ENCODE measurements at places on chromosomes 4 and X. TPM values are rescaled to one million over a fixed set of nuclear protein-coding genes. Genes with fewer than 3 reads are reported as not detected.

The SFRP2 gene
- not detected for total RNA-seq

The SSX4 gene
- total RNA-seq: not detected

GRCh38 chr4:147060151-147060931 lies 114.7 kb upstream of the TTC29 start:
- peaks cover 3% of the 10 kb centered on the region for H3K27me3 ChIP-seq
- H3K4me3 ChIP-seq: no peak overlapping the region
- DNase-seq: no peak
- no peak overlapping the region for H3K27ac ChIP-seq

DNA sequence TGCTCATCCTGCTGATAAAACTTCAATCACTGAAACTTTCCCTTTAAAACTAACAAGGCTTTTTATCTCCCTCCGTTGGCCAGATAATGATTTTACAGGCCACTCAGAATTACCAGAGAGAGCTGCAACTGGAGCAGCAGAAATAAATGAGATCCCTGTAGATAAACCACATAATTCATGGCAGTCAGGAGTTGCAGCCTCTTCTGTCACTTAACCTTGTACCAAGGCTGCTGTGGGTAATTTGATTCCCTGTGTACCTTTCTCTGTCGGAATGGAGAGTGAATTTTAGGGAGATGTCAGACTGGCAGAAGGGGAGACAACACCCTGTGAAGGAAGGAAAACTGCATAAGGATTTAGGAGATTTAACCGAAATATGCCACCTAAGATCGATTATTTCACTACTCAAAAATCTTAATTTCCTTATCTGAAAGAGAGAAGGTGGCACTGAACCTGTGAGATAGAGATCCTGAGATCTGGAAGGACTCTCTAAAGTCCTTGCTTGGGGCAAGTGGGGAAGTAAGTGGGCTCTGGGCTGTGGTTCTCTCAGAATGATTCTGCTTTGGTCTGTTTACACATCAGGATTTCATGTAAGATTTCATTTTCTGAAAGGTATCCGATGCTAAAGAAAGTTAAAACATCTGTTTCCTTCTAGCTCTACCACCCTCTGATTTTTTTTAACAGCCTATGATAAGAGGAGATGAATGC lies 14.3 kb upstream of the TSPAN5 start:
- H3K4me1 ChIP-seq: peaks cover 14% of the 10 kb centered on the region
- peaks cover 4% of the 10 kb centered on the region for H3K36me3 ChIP-seq

GRCh38 chrX:7266288-7266687 lies 118.3 kb upstream of the PUDP start:
- no peak overlapping the region for H3K27ac ChIP-seq
- no peak for DNase-seq
- H3K4me1 ChIP-seq: no peaks in the 10 kb centered on the region

The GAGE12J gene
- not detected for total RNA-seq

DNA sequence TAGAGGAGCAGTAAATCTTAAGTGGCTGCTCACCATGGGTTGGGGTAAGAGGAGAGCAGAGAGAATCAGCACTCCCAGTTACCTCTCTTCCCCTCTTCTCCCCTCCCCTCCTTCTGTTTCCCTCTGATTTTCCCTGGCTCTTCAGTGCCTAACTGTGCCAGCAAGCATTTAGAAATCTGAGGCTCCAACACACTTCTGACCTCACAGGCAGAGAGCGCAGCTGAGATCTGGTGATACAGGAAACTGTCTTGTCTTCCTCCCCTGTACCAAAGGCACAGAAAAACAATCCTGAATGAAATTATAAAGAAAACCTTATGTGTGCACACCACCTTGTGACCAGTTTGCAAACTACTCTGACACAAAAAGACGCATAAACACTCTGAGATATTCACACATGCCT lies 82.4 kb upstream of the SMIM10 start:
- no peak overlapping the region for H3K4me3 ChIP-seq
- no peaks in the 10 kb centered on the region for H3K27me3 ChIP-seq
- H3K4me1 ChIP-seq: peaks cover 5% of the 10 kb centered on the region
- H3K36me3 ChIP-seq: peaks cover 4% of the 10 kb centered on the region
- H3K27ac ChIP-seq: peak overlapping the region; percentile 58

- H3K27ac ChIP-seq: no peak overlapping the region
- H3K36me3 ChIP-seq: no peaks in the 10 kb centered on the region
- no peak for DNase-seq
Observed at GRCh38 chr4:32172086-32172485, 1451.9 kb downstream of the PCDH7 start.

DNA sequence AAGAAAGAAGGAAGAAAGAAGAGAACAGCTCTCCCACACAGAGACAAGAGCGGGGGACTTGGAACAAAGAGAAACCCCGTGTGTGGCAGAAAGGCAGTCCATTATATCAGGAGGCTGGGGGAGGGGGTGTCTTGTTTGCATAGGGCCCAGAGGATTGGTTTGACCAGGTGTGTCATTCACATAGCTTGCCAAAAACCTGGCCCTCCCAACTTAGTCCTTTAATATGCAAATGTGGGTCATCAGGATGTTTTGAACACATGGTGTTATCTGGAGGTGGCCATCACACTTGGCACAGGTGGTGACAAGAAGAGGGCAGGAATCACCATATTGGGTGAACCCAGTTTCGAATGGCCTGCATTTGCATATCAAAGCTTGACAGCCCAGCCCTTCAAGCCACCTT lies 111.7 kb downstream of the LINC00632 start:
- no peak overlapping the region for H3K27ac ChIP-seq
- H3K4me3 ChIP-seq: no peak overlapping the region
- H3K4me1 ChIP-seq: no peaks in the 10 kb centered on the region
- no peaks in the 10 kb centered on the region for H3K27me3 ChIP-seq

The TMEM164 gene
- total RNA-seq: 15.9 TPM

- no peaks in the 10 kb centered on the region for H3K27me3 ChIP-seq
- no peak overlapping the region for H3K27ac ChIP-seq
- no peaks in the 10 kb centered on the region for H3K36me3 ChIP-seq
- no peak for DNase-seq
- H3K4me1 ChIP-seq: no peaks in the 10 kb centered on the region
- no peak overlapping the region for H3K4me3 ChIP-seq
Observed at GRCh38 chr4:94653984-94654609, 103.7 kb upstream of the BMPR1B start.

The H2AZ1 gene
- total RNA-seq: 607 TPM

The HEPH gene
- not detected for total RNA-seq

The CYP4V2 gene
- total RNA-seq: 10.3 TPM

GRCh38 chr4:102352781-102353180 lies 7.5 kb upstream of the SLC39A8 start:
- no peaks in the 10 kb centered on the region for H3K4me1 ChIP-seq
- H3K27me3 ChIP-seq: peaks cover 9% of the 10 kb centered on the region
- no peak overlapping the region for H3K27ac ChIP-seq
- no peak for DNase-seq
- H3K36me3 ChIP-seq: no peaks in the 10 kb centered on the region

DNA sequence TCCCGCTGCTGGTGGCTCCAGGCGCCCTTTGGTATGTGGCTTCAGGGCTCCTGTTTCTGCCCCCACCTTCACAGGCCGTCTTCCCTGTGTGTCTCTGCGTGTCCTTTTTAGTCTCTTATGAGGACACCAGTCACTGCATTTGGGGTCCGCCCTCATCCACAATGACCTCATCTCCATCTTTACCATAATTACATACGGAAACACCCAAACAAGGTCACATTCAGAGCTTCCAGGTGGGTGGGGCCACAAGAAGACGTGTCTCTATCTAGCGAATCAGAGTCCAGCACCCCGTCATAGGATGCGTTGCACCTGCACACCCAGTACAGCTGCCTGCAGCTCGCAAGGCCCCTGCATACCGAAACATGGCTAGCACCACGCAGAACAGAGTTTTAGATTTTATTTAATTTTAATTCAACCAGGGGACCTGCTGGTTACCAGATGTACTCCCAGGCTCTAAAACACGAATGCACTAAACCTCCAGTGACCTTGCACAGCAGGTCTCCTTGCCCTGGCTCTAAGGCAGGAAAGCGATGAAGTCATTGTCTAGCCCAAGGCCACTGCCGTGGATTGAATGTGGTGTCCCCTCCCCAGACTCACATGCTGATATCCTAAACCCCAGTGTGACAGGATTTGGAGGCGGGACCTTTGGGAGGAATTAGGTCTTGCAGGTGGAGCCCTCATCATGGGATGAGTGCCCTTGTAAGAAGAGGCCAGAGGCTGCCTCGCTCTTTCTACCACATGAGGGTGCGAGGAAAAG lies 30.3 kb downstream of the ABLIM2 start:
- H3K36me3 ChIP-seq: no peaks in the 10 kb centered on the region
- H3K27ac ChIP-seq: no peak overlapping the region
- no peaks in the 10 kb centered on the region for H3K27me3 ChIP-seq
- H3K4me1 ChIP-seq: no peaks in the 10 kb centered on the region
- DNase-seq: no peak
- H3K4me3 ChIP-seq: no peak overlapping the region

The CITED1 gene
- not detected for total RNA-seq

DNA sequence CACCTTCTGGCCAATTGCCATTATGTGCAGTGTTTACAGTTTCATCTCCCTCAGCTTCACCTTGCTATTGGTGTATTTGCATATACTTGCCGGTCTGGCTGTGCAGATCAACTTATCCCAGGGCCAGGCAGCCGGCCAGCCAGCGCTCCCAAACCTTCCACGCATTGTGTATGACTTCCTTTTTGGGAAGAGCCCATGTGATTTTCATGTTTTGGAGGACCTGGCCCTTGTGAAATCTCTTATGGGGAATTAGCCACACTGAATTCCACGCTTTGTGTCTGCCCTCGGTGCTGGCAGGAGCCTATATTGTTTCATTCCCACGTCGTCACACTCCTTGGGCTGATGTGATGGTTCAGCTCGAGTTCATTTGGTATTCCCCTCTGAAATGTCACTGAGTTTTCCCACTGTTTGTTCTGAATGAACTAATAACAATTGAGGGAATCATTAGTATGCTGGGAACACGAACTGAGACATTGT lies 6.0 kb upstream of the PDLIM3 start:
- H3K4me3 ChIP-seq: no peak overlapping the region
- no peak overlapping the region for H3K27ac ChIP-seq
- no peaks in the 10 kb centered on the region for H3K36me3 ChIP-seq
- no peak for DNase-seq
- no peaks in the 10 kb centered on the region for H3K4me1 ChIP-seq
- H3K27me3 ChIP-seq: peaks cover 28% of the 10 kb centered on the region

DNA sequence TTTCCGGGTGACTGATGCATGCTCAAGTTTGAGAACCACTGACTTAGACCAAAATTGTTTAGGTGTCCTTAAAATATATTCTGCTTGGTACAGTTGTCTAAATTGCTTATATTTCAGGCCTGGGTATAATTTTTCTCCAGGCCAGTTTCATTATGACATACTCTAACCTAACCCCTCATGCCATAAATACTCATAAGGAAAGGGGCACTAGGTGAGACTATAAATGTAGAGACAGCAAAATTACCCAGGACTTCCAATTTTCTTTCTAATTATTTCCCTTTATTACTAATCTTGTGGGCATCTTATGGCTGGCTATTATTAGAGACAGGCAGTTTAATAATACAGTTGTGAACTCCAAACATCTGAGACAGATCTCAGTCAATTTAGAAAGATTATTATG lies 150.2 kb downstream of the RRAGB start:
- peaks cover 16% of the 10 kb centered on the region for H3K4me1 ChIP-seq
- no peak overlapping the region for H3K27ac ChIP-seq
- no peaks in the 10 kb centered on the region for H3K36me3 ChIP-seq
- peaks cover 9% of the 10 kb centered on the region for H3K27me3 ChIP-seq
- no peak overlapping the region for H3K4me3 ChIP-seq

DNA sequence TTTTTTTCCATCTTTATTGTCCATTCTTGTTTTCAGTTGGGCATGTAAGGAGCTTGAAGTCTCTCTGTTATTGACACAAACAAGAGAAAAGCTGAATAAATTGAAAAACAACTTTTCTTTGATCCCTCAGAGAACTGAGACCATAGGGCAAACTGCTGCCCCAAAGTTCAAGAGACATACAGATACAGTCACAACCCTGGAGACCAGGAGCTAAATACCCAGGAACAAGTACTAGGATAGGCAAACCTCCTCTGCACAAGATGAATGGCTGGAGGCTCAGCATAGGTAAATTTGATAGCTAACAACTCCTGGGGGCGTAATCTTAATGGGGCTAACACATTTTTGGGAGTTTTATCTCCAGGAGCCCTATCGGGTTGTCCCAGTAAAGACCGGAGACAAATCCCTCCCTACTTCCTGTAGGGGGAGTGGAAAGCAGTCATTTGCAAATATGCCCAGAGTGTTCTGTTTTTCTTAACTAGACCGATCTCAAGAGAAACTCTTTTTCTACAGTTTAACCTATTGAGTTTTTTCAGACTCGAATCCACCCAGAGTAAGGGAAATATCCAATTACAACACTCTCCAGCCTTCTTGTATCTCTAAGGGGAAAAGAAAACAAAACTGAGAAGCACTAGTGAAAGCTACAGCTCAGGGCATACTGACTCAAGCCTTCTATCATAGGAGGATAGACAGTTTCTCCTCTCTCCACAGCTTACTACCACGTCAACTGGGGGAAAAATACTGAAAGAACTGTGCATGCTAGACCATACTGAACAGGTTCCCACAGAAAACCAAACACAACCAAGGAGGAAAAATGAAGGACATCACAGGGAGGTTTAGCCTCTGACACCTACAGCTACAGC lies 23.1 kb downstream of the MAGEA8 start:
- H3K4me1 ChIP-seq: peaks cover 13% of the 10 kb centered on the region
- H3K36me3 ChIP-seq: peaks cover 2% of the 10 kb centered on the region
- H3K4me3 ChIP-seq: peak overlapping the region; percentile 61
- peak overlapping the region; percentile 74 for H3K27ac ChIP-seq
- H3K27me3 ChIP-seq: peaks cover 2% of the 10 kb centered on the region
- no peak for DNase-seq

DNA sequence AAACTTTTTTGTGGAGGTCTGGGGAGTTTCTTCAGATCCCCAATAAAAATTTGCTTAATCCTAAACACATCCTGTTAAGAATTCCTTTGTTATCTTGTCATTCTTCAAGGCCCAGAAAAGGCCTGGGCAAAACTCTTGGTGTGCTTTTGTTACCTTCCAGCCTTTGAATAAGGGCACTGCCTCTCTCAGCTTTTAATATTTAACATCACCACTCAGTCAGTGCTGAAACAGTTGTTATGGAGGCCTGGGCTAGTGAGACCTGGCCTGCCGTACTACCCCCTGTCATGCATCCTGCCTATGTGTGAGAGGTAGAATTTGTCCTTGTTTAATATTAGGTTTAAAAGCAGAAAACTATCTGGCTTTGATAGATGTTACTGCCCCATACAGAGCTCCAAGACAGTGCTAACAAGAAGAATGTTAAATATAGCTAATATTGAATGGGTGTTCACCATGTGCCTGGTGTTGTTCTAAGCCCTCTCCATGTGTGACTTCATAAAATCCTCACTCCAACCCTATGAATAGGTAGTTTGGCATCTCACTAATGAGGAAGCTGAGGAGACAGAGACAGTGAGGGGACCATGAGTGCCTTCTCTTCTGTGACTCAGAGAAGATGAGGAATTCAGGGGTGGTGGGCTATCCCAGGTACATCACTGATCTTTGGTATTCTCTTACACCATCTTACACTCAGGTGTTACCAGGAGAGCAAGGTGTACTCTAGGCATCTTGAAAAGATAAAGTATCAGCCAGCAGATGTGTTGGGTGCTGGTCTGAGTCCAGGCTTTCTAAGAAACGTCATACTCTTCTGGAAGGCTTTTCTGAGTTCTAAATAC lies 6.2 kb downstream of the PPP1R2C start:
- H3K4me3 ChIP-seq: no peak overlapping the region
- no peaks in the 10 kb centered on the region for H3K4me1 ChIP-seq
- no peak for DNase-seq
- H3K27ac ChIP-seq: no peak overlapping the region
